ENCODE measurements at places on chromosomes 12 and 14. TPM values are rescaled to one million over a fixed set of nuclear protein-coding genes. Genes with fewer than 3 reads are reported as not detected.

Gene KERA
- polyA plus RNA-seq: not detected

Gene KRT1
- polyA plus RNA-seq: not detected

Gene BICDL1
- polyA plus RNA-seq: 4.7 TPM

Gene ANKS1B
- polyA plus RNA-seq: 1.9 TPM

Gene HOXC9
- not detected for polyA plus RNA-seq

Gene USP44
- 2.1 TPM for polyA plus RNA-seq

Gene GLS2
- polyA plus RNA-seq: 1.3 TPM

Gene REP15
- polyA plus RNA-seq: not detected

Gene SLC41A2
- polyA plus RNA-seq: 2.1 TPM

Gene SIRT4
- polyA plus RNA-seq: 6.7 TPM

Gene GRIN2B
- polyA plus RNA-seq: not detected

Gene TMED10
- polyA plus RNA-seq: 295 TPM

Gene SPX
- 2.4 TPM for polyA plus RNA-seq

Gene FOXN4
- 0.84 TPM for polyA plus RNA-seq

Gene SLCO1B1
- polyA plus RNA-seq: not detected

Gene PPP1R1A
- 266 TPM for polyA plus RNA-seq

Gene CLEC2A
- not detected for polyA plus RNA-seq

Gene ENDOU
- 1.3 TPM for polyA plus RNA-seq

Gene DPY19L2
- 18.2 TPM for polyA plus RNA-seq

Gene ALDH6A1
- 53.7 TPM for polyA plus RNA-seq

Gene CLEC4C
- not detected for polyA plus RNA-seq

Gene RNASE7
- not detected for polyA plus RNA-seq

Gene SLC5A8
- polyA plus RNA-seq: not detected

Gene ASCL1
- not detected for polyA plus RNA-seq

Gene SPTLC2
- polyA plus RNA-seq: 17.3 TPM

Gene TAS2R43
- polyA plus RNA-seq: 1.6 TPM

Gene RTL1
- polyA plus RNA-seq: 0.02 TPM

Gene LRIG3
- 14.7 TPM for polyA plus RNA-seq

Gene AGAP2
- polyA plus RNA-seq: 0.10 TPM

Gene KRT2
- polyA plus RNA-seq: not detected

Gene COX8C
- polyA plus RNA-seq: 0.56 TPM

Gene CYP27B1
- 0.33 TPM for polyA plus RNA-seq

Gene KRT78
- polyA plus RNA-seq: not detected

Gene HOXC10
- not detected for polyA plus RNA-seq

Measured in cardiac muscle cell (in vitro differentiated cells and primary cell).